ENCODE measurements at places on chromosomes 7 and 10. TPM values are rescaled to one million over a fixed set of nuclear protein-coding genes. Genes with fewer than 3 reads are reported as not detected.

DNA sequence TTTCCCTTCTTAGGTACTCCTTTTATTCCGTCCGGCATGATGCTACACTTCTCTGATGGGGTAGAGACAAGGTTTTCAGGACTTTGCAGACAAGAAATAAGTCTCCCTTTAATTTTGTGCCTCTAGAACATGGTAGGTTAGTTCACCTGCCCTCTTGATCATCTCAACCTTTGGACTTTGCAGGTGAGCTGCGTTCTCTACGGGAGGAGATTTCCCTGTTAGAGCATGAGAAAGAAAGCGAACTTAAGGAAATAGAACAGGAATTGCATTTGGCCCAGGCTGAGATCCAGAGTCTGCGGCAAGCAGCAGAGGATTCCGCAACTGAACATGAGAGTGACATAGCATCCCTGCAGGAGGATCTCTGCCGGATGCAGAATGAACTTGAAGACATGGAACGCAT lies 9.2 kb downstream of the CCDC136 start:
- no peak for DNase-seq

GRCh38 chr7:159177284-159177953 lies 32.8 kb upstream of the VIPR2 start:
- DNase-seq, result no peak

The VWA2 gene
- not detected for total RNA-seq

DNA sequence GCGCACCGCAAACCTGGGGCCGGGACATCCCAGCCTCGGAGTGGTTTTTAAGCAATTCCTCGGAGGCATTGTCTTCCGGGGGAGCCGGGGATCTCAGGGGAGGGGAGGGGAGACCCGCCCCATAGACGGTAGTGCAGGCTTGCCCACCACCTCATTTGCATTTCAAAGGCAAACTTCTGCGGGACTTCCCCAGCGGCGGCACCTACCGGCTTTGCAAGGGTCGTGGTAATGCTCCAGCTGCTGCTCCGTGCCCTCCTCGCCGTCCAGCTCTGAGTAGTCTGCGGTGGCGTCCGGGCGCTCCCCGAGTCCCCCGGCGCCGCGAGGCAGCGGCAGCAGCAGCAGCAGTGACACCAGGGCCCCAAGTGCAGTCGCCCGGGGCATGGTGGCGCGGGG lies 425 bp downstream of the TLL2 start:
- no peak for DNase-seq

GRCh38 chr10:29598851-29599311 lies 35.9 kb downstream of the SVIL start:
- DNase-seq, result no peak

The SUMF2 gene
- total RNA-seq, result 87.5 TPM

The RBP3 gene
- total RNA-seq, result not detected

The NEUROG3 gene
- total RNA-seq, result not detected

DNA sequence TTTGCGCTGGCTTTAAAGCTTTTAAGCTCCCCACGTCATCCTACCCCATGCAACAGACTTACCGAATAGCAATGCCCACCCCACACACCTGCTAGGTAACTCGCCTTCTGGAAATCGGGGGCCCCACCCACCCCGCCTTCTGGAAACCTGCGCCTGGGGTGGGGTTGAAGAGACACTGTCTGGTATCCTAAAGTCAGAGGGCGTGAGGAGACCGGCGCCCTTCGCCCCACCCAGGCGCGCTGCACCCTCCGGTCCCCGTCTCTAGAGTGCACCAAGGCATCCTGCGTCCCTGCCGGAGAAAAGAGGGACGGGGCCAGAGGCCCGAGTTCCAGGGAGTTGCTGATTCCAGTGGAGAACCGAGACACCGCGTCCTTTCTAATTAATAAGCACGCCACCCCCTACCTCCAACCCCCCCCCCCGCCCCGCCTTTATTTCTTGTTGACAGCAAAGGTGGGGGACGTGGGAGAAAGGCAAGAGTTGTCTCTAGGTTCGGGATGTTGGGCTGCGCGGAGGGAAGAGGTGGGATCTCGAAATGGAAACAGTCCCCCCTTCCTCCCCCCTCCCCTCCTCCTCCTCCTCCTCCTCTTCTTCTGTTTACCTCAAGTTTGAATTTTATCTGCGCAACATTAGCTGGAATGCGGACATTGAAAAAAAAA lies 220.9 kb upstream of the MKLN1 start:
- peak; percentile 74 for DNase-seq

DNA sequence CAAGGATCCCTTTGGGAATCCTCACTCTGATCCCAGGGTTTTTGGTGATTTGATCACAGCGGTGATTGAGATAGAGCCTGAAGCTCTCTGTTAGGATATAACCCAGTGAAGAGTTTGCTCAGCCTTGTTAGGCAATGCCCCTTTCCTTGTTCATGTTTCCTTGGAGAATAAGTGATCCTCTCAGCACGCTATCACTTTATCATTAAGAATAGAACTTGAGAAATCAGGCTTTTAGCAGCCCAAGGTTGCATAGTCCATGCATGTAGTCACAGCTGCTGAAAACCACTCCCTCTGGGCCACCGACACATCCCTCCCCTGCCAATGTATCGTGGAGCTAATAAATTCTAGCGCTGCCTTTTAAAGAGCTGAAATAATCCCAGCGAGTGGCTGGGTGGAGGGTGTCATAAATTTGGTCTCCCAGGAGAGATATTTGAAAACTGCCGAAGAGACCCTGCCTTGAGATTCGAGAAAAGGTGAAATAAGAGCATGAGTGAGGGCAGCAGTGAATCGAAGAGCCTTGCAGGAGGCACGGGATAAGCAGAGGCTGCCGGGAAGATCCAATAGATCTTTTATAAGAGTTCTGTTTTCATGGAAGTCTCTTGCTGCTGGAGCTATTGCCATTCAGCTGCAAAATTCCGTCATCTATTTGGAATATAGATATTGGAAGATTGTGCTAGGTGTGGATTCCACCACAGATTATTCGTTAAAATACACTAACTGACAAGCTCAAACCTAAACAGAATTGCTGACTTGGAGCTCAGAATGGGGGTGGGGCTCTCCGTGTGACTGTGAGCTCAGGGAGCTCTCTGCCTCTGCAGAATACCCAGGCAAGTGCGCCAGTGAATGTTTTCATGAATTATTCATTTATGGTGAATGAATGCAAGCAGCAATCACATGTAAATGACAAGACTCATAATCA lies 249.8 kb downstream of the TRIL start:
- peak; percentile 73 for DNase-seq

- DNase-seq, result no peak
These were observed 36.0 kb downstream of the TES start for GRCh38 chr7:116246357-116246756.

DNA sequence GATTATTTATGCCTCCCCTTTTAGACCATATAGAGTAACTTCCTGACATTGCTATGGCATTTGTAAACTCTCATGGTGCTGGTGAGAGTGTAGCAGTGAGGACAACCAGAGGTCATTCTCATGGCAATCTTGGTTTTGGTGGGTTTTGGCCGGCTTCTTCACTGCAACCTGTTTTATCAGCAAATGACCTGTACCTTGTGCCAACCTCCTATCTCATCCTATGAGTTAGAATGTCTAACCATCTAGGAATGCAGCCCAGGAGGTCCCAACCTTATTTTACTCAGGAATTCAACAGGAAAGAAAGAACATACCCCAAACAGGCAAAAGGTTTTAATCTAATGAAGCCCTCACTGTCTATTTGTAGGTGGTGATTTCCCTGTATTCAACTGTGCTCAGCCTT lies 205.4 kb upstream of the YAE1 start:
- DNase-seq, result no peak

DNA sequence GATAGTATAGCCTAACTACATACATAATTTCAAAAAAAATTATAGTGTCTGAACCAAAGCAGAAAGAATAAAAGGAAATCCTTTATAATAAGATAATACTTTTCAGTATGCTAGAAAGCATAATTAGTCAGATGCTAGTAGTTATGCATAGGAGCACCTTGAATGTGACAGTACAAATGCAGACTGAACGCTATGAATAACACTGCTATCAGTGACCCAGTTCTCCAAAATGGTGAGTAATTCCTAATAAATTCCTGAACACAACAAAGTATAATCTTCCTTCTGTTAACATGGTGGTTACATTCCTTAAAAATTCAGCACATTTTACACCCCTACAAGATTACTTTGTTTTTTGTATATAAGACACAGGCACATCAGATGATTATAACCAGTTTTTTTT lies 1.2 kb upstream of the CHPF2 start:
- no peak for DNase-seq

- DNase-seq, result no peak
These were observed 45.6 kb downstream of the FEZF1 start for GRCh38 chr7:122258971-122259370.

The ACTR3C gene
- 13.3 TPM for total RNA-seq

DNA sequence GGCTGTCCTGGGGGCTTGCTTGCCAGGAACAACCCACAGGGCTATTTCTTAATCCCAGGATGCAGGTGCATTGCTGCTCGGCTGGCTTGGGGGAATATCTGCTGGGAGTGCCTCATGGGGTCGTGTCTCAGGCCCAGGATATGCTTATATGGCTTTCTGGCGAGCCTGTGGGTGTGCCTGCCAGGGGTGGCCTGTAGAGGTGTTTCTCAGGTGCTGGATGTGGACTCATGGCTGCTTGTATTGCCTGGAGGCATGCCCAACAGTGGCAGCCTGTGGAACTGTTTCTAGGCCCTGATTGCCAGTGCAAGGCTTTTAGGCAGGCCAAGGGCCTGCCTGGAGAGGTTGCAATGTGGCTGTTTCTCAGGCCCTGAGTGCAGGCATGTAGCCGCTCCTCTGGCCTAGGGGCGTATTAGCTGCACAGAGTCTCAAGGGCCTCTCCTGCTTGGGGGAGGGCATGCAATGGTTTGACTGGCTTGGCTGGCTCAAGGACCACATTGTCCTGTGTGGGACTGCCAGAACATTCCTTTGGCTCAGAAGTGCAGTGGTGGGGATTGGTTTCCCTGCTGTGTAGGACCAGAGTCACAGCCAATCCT lies 202.1 kb downstream of the ATRNL1 start:
- DNase-seq, result no peak

- peak; percentile 68 for DNase-seq
These were observed 23.8 kb upstream of the MKI67 start for GRCh38 chr10:128150045-128150493.

The ANLN gene
- total RNA-seq, result 3.6 TPM

- DNase-seq, result peak; percentile 86
These were observed 31.7 kb downstream of the PAPOLB start for GRCh38 chr7:4830176-4830575.

The ASZ1 gene
- not detected for total RNA-seq
